T-helper 22 cell (primary cell): ENCODE measurements at places on chromosomes 5 and 9.

DNA sequence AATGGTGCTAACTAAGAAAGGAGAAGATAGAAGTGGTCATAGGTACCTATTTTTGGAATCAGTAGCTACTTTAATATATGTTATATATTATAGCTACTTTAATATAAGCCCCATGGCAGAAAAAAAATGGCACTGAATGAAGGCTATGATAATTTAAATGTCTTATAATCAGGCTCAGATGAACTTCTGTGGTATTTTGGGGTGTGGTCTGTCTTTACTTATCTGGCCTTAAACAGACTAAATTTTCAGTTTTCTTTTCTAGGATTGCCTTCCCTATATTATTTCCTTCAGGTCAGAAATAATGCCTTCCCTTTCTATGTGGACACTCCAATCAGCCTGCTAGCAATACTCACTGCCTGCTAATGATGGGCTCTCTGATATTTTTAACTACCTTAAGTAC is 292.3 kb downstream of the SLF1 start:
- no peak for DNase-seq

DNA sequence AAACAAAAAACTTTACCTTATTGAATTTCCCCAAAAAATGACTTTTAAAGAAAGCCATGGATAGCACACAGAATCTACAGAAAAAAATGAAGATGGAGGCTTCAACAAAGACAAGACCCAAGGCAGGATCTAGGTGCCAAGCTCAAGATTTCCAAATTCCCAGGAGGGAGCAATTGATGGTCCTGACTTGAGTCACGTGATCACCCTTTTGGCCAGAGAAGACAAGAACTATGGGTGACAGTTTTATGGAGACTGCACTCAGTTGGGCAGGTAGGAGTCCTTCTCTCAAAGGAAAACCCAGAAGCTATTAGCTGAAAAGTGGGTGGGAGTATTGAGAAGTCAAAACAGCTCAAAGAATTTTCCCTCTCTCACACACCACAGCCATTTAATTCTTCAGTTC is 3.2 kb upstream of the SLIT3 start:
- no peak for DNase-seq

- DNase-seq = no peak
Measured at GRCh38 chr5:10624206-10624605, 60.3 kb downstream of the ANKRD33B start.

- no peak for DNase-seq
Measured at GRCh38 chr9:69675563-69675962, 3.4 kb upstream of the APBA1 start.

GRCh38 chr5:75659791-75660450 is 48.7 kb downstream of the ANKDD1B start:
- no peak for DNase-seq

DNA sequence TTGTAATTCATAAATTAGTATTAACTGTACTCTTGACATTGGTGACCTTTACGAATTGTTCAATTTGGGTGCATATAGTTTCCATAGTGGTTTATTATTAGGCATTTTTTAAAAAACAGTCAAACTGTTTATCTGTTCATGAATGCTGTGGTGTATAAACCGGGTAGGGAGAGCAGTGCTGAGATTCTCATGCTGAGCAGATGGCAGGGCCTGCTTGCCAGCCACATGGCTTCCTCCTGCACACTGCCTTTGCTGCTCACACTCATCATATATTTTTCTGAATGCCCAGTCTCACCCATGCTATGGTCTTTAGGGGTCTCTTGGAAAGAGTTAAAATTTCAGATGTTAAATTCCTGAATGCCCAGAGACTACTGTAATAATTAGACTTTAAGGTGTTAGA is 40.8 kb downstream of the NNT start:
- no peak for DNase-seq

- no peak for DNase-seq
Measured at GRCh38 chr9:8860925-8861324, 1061.3 kb upstream of the DMAC1 start.

DNA sequence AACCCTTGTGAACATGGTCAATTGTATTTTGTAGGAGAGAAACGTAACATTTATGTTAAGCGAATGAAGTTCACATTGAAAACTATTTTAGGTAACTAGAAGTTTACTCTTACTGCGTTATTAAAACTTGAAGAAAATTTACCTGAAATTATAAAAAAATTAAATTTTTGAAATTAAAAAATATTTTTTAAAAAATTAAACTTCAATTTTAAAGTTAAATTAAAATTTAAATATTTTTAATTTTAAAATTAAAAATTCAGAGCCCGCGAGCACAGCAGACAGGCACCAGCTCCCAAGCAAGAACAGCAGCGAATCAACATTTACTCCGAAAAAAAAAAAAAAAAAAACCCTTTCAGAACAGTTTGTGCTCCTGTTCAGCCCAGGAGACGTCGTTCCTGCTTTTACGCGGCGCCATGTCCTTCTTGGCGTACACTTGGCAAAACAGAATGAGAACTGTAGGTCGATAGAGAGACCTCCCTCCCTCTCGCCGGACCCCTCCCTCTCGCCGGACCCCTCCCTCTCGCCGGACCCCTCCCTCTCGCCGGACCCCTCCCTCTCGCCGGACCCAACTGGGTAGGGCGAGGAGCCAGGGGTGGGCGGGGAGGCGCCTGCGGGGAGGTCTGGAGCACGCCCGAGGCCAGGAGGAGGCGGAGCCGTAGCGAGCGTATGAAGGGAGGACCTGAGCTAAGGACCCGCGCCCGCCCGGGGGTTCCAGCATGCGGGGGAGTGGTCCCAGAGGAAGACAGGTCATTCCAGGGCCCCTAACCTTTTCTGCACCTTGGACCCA is 235.8 kb downstream of the ROR2 start:
- no peak for DNase-seq

- no peak for DNase-seq
Measured at GRCh38 chr5:17398866-17399835, 98.9 kb upstream of the TAF11L2 start.

DNA sequence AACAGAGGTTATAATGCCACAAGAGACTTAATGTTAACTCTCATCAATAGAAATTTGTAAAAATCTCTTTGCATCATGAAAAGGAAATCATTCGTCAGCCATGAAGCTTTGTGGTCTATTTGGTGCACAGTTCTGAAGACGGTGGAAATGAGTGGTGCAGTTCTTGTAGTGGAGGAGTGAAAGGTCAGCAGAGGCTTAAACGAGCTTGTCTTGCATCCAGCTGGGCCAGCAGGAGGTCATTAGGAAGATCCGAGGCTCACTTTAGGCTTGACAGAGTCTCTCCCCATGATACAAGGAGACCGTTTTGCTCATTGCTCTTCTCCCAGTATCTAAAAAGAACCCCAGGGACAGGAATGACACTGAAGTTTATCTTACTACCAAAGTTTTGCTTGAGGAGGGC is 440.8 kb downstream of the BNC2 start:
- no peak for DNase-seq
